ENCODE measurements at places on chromosomes 1 and 21. TPM values are rescaled to one million over a fixed set of nuclear protein-coding genes. Genes with fewer than 3 reads are reported as not detected.

GRCh38 chr1:30887485-30888315 lies 20.9 kb downstream of the SDC3 start:
- no peak for DNase-seq

DNA sequence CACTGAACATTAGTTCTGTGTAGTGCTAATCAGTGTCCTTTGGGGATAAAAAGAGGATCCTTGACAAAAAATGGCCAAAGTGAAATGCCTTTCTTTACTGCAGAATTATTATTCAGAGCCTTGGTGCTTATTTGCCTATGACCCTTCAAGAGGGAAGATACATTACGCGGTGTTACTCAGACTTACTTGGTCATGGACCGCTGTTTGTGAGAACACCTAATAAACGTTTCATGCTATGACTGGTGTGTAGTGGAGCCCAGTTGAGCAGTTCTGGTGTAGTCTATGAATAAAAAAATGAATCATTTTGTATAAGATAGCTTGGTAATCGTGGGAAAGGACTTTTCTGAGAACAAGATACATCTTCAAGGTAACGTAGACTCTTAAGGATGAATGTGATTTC lies 8.3 kb downstream of the NFYC start:
- DNase-seq, result no peak

GRCh38 chr1:158506369-158506987 lies 34.5 kb downstream of the OR10R2 start:
- DNase-seq, result no peak

GRCh38 chr1:93779540-93780165 lies 98.0 kb upstream of the BCAR3 start:
- no peak for DNase-seq

- DNase-seq, result no peak
Measured at GRCh38 chr21:41639766-41640165, 127.1 kb downstream of the RIPK4 start.

Gene NBPF6
- not detected for total RNA-seq

- no peak for DNase-seq
Measured at GRCh38 chr1:41508290-41508689, 23.8 kb upstream of the EDN2 start.

DNA sequence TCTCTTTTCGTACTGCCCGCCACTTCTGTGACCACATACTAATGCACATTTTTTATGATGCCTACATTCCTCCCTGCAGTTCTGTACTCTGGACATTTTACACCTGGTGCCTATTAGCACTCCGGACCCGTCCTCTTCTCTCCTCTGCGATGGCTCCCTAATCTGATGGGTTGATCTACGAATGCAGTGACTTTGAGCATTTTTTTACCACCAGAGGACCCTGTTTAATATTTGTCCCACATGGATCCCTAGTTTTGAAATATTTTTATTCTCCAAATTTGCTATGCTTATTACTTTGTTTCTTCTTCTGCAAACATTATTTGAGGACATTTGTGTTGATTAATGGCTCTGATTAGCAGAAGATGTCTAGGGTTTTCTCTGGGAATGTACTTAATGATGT lies 5.2 kb downstream of the PPFIA4 start:
- DNase-seq, result no peak

- no peak for DNase-seq
Measured at GRCh38 chr1:16073490-16074119, at the start of gene FAM131C. Gene FAM131C, minus strand, starts transcription at chr1:16073651. Its CDS starts 209 bp downstream, at chr1:16073442.

Gene AHCTF1
- 19.7 TPM for total RNA-seq

DNA sequence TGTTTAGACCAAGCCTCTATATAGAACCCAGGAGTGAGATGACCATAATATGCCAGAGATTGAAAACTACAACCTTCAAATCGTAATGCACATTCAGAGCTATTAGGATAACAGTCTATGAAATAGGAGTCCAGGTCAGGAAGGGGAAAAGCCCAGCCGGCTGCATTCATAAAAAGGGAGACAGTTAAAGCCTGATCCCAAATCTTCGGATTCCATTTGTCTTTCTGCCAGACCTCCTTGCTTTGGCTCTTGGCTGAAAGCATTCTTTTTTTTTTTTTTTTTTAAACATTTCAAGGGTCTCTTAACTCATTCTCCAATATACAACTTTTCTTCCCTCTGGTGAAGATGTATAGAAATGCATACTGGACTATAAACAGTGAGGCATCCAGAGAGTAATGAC lies 81.1 kb downstream of the NTPCR start:
- no peak for DNase-seq

Gene PRKCZ
- 13.5 TPM for total RNA-seq

GRCh38 chr21:16742131-16742641 lies 770.7 kb upstream of the CXADR start:
- DNase-seq, result peak; percentile 47

Gene LCE2B
- not detected for total RNA-seq

DNA sequence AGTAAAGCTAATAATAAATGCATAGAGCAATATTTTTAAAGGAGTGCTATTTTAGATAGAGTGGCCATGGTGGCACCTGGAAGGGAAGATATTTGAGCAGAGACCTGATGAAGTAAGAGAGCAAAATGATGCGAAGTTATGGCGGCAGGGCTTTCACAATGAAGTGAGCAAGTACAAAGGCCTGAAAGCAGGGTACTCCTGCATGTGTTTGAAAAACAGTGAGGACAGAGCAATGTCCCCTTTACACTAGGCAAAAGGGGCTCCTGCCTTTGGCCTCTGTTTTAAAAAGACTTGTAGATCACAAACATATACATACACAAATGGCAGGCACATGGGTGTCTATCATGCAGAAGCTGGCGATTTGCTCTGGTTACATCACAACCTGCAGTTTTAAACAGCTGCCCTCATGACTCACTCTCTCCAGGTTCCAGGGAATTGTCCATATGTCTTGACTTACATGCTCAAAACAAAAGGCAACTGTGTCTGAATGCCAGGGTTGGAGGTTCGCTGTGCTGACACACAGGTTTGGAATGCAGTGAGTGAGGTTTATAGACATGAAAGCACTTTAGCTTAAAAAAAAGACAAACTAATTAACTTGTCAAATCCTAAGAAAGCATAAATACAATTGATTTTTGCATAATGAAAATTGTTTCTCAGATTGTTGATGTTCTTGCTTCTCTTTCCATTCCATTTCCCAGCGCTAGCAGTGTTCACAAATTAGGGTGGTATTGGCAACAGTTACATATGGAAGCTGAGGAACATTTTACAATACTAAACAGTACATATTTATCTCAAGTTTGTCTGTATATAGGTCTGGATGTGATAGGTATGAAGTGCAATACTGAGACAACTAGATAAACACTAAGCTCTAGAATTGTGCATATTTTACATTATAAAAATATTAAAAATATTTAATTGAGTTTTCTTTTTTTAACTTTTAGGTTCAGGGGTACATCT lies 313.9 kb downstream of the BARHL2 start:
- DNase-seq, result no peak

Gene FMO4
- 3.8 TPM for total RNA-seq

DNA sequence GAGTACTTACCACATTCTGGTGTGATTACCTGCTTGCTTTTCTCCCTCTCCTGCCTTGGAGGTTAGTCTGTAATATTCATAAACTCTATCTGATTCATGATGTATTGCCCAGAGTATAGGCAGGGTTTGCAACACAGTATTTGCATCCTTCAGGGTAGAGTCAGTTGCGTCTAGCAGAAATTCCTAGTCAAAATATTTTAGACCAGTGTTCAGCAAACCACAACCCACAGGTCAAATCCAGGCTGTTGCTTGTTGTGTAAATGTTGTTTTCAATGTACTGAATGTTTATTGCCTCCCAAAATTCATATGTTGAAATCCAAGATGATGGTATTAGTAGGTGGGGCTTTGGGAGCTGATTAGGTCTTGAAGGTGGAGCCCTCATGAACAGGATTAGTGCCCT lies 82.9 kb downstream of the NGF start:
- no peak for DNase-seq

DNA sequence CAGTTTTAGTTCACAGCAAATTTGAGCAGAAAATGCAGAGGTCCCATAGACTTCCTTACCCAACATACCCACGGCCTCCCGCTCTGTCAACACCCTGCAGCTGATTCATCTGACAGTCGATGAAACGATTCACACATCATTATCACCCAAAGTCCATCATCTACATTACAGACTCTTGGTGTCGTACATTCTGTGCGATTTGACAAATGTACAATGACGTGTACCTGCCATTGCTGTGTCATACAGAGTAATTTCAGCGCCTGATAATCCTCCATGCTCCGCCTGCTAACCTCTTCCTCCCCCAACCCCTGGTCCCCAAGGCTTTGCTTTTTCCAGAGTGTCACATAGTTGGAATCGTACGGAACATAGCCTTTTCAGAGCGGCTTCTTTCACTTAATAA lies 94.7 kb upstream of the SLC25A33 start:
- DNase-seq, result no peak

GRCh38 chr1:11473491-11474034 lies 5.4 kb upstream of the DISP3 start:
- no peak for DNase-seq

DNA sequence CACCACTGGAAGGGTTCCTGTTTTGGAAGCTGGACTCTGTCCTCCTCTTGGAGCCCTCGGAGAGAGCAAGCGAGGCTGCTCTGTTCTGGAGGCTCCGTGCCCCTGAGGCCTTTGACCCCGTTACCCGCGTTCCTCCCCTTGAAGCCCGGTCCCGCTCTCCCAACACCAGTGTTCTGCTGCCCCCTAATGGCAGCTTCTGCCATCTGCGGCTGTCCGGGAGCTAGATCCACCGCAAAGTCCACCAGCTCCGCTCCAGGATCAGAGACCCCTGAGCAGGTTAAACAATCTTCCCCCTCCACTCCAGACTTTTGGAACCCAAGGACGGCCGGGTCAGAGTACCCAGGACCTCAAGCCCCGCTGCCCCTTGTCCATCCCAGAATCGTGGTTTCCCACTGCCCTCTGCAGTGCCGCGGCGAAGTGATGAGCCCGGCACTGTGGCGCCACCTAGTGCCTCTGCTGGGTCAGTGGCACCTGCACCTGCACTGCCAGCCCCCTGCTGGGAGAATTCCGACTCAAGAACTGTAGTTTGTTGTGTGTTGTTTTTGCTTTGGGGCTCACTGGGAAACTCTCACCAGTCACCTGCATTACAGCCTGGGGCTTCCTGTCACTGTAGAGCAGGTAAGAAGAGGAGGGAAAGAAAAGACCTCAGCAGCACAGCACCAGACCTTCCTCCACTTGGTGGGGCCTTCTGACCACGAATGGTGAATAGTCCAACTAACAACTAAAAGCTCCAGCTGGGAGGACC lies 63.5 kb upstream of the NFASC start:
- DNase-seq, result peak; percentile 85

DNA sequence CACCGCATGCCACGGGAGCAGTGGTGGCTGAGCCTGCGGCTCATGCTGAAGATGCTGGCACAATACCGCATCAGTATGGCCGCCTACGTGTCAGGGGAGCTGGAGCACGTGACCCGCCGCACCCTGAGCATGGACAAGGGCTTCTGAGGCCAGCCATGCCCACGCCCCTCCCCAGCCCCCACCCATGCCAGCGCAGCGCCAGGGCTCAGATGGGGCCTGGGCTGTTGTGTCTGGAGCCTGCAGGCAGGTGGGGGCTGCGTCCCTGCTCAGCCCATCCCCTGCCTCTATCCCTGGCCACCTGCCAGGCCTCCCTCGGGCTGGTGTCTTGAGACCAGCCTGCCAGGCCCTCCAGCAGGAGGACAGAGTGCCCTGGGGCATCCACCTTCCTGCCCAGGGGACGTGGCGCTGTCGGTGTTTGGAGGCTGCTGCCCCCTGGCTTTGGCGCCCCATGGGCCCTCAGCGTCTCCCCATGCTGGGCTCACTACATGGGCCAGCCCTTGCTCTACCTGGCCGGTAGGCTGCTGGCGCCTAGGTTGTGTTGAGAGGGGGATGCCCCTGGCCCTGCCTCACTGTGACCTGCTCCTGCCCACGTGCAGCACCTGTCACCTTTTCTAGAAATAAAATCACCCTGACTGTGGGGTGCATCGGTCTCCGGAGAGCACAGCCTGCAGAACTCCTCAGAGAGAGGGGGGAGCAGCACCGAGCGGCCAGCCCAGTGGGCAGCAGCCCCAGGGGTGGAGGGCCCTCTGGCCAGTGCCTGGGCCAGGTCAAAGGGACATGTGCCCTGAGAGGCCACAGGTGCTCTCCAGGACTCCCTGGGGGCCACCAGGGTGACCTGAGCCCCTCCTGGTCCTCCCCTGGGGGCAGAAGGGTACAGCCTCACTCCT lies 12.2 kb downstream of the CFAP410 start:
- DNase-seq, result no peak

DNA sequence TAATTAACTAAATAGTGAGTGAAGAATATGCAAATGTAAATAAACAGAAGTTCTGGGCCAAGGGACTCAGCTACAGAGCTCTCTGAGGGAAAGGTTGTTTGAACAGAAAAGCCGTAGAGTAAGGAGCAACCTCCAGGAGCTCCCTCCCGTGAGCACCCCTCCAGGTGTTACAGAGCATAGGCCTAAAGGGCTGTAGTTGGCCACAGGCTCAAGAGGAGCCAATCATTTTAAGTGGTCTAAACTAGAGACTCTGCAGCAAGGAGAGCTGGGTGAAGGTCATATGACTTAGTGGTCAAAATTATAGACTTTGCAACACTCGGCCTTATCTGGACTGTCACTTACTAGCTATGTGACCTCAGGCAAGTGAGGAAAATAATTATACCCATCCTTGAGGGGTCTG lies 19.1 kb upstream of the RXRG start:
- DNase-seq, result no peak

- DNase-seq, result no peak
Measured at GRCh38 chr1:163813251-163813650, 491.5 kb downstream of the NUF2 start.

Gene NOS1AP
- 4.6 TPM for total RNA-seq

DNA sequence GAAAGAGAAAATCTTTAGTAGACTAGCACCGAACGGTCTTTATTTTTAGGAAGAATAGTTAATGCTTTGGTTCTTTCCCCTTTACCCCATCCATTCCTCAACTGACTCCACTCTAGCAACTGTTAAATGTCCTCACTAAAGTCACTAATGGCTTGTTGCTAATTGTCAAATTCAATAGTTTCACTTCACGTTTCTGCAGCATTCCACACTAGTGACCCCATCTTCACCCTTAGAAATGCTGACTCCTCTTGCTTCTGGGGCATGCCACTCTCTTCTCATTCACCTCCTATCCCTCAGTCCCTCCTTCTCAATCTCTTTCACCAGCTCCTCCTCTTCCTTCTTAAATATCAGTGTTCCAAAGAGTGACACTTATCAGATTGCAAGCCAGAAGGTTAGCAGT lies 19.4 kb upstream of the CADM3 start:
- no peak for DNase-seq

Gene ZBTB8OS
- total RNA-seq, result 34.4 TPM

Gene INKA2
- 28.4 TPM for total RNA-seq

DNA sequence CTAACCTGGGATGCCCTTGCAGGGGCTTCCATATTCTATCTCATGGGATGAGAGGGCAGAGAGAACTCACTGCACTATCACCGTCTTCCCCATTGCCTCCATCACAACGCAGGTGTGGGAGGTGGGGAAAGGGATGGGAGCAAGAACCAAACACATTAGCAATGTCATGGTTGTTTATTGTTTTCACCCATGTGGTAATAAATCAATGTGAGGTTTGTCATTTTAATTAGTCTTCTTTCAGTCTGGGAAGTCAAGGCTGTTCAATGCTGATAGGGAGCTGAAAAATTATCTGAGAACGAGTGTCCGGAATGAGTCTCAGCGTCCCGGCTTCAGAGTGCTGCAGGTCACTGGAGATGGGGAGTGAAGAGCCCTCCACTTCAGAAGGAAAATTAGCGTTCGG lies 268.5 kb downstream of the DUSP10 start:
- DNase-seq, result no peak

- no peak for DNase-seq
Measured at GRCh38 chr1:214665606-214666110, 62.7 kb downstream of the CENPF start.

- no peak for DNase-seq
Measured at GRCh38 chr1:27109103-27109822, 45.7 kb downstream of the SLC9A1 start.

- DNase-seq, result no peak
Measured at GRCh38 chr1:61337441-61337951, 255.1 kb downstream of the NFIA start.
